Adipocyte (in vitro differentiated cells): ENCODE measurements at places on chromosomes 5 and 9.

- peak; percentile 72 for DNase-seq
Measured at GRCh38 chr5:69368458-69369339, 621 bp downstream of the AK6 start.

DNA sequence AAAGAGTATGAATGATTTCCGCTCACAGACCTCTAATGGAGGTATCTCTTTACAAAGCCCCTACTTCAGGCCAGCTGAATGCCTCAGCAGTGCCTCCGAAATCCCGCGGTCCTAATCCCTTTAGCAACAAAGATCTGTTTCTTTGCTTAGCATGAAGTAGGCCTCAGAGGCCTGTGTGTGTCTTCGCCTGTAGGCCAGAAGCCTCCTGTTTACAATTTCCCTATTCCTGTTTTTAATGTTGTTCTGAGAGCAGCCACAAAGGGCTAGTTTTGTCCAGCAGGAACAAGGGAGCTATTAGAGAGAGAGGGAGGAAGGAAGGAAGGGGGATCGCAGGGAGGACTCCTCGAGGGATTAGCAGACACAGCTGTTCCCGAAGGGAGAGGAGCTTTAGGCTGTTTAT lies 166.4 kb upstream of the SPRY4 start:
- DNase-seq: no peak

DNA sequence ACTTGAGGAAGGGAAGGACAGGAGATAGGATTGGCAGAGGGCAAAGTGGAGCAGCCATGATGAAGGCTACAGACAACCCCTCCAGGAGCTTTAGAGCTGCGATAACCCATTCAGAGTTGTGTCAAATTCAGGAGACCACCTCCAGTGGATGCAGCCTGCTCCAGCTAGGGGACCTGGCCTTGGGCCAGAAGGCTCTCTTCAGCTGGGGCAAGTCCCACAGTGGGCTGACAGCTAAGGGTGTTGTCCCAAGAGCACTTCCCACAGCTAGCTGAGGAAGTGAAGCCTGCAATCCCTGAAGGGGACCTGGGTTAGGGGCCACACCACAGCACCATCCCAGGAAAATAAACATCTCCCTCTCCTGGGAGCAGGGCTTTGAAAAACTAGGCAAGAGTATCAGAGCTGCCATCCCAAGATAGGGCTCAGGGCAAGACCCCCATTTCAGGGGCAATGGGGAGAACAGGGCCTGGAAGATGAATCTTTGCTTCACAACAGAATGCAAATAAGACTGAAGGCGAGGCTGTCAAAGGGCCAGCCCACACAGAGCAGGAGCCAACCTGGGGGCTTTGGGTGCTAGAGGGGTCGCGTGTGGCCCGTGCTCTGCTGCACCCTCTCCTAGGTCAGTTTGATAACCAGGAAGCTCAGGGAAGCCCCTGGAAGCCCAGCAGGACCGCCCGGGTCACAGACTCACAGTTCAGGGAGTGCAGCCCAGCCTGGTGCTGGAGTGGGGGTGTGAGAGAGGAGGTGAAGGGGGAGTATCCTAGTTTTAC lies 19.3 kb upstream of the DAPK1 start:
- DNase-seq: no peak

DNA sequence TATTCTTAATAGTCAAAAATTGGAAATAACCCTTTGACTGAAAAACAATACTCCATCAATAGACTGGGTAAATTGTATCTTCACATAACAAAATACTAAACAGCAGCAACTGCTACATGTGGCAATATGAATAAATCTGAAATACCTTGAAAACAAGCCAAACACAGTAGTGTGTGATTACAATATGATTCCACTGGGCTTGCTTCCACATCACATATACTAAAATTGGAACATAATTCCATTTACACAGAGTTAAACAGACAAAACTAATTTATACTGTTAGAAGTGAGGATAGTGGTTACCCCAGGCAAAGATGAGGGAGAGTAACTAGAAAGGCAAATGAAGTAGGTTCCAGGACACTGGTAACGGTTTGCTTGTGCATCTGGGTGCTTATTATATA lies 20.4 kb downstream of the FNIP1 start:
- DNase-seq: peak; percentile 61

DNA sequence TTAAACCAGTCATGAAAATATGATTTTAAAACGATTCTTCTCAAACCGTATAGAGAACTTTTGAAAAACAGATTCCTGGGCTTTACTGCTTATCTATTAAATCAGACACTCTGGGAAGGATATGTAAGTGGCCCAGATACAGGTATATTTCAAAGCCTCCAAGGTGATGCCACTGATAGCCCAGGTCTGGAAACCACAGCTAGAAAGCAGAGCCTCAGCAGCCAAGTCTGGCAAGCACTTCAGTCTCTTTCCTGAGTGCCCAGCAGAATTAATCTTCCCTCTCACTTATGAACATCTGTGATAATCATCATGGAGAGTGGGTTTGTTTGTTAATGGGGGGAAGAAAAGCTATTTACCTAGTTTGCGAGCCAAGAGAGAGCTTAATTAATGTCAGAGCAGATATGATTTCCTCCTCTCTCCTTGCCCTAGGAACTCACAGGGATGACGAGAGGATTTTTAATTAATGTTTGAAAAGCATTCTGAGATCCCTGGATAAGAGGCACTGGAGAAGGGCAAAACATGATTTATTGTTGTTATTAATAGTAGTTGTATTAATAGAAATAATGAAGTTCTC lies 368.4 kb downstream of the TLE1 start:
- no peak for DNase-seq

DNA sequence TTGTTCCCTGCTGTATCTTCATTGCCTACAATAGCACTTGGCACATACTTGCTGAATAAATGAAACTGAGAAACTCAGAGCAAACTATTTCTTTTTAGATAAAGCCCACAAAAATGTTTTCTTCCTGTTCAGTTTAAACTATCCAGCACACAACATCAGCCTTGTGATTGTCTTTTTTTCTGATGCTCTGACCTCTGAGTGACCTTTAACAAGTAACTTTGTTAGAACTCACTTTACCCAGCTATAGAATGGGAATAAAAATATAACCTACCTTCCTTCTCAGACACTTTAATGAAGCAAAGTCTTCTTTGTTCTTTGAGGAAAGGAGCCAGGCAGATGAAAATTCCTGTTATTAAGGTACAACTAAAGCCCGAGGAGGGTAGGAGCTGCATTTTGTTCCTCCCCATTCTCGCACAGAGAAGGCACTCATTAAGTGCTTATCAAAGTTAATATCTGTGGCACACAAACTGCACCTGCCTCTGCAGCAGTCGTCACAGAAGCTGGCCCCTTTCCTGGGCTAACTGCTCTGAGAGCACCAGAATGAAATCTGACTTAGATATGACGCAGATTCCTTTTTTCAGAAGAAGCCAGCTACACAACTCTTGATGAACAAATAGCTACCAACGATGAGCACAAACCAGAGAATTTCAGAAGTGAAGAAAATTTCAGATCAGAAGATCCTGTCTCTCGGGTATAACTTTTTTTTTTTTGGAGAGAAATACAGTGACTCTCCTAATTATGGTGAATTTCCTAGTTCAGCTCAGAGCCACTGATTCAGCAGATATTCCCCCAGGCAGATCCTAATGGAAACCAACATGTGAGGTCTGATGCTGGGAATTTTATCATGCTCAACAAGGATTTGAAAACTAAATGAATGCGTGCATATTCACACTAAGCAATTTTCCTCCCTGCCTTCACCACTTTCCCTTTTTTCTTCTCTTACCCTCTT lies 31.0 kb upstream of the NR3C1 start:
- DNase-seq: no peak

- no peak for DNase-seq
Measured at GRCh38 chr5:32989815-32990214, 278.7 kb downstream of the NPR3 start.

DNA sequence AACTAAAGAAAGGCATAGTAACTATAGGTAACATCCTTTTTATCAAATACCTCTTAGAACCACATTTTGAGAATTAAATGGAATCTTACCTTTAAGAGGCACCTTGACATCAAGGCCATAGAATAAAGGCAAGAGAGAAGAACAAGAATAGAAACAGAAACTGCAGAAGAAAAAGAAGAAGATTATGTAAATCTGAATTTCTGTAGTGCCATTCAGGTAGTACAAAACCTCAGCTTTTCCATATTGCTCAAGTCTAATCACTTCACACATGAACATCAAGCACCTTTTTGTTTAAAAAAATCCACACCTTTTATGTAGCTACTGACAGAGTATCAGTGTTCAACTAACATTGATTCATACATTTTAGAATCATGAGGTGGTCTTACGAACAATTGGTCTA lies 91.8 kb upstream of the DPYSL3 start:
- no peak for DNase-seq

GRCh38 chr9:27672718-27673117 lies 99.4 kb upstream of the C9orf72 start:
- no peak for DNase-seq

DNA sequence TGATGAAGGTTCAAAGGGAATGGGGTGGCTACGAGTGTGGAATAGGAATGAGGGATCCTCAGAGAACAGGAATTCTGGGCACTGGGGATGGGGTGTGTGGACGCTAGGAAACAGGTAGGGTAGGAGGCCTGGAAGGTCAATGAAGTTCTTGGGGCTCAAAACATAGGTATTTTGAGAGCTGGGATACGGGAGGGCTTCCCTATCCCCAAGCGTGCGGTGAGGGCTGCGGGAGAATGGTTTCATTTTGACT lies 718 bp downstream of the QSOX2 start:
- no peak for DNase-seq

GRCh38 chr5:169670769-169671525 lies 33.9 kb downstream of the DOCK2 start:
- no peak for DNase-seq

GRCh38 chr9:38180656-38181055 lies 111.6 kb upstream of the SHB start:
- no peak for DNase-seq

- DNase-seq: no peak
Measured at GRCh38 chr5:132310141-132310834, 16.1 kb downstream of the SLC22A4 start.

DNA sequence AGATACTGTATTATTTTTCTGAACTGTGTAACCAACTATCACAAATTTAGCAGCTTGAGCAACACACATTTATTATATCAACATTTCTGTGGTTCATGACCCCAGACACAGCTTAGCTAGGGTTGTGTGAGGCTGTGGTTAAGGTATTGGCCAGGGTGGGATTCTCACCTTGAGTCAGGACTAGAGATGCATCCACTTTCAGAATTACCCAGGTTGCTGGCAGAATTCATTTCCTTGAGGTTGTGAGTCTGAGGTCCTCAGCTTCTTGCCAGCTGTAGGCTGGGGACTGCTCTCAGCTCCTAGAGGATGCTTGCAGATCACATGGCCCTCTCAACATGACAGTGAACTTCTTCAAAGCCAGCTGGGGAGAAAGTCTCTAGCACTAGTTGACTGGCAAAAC lies 122.5 kb upstream of the RASGRF2 start:
- DNase-seq: no peak

DNA sequence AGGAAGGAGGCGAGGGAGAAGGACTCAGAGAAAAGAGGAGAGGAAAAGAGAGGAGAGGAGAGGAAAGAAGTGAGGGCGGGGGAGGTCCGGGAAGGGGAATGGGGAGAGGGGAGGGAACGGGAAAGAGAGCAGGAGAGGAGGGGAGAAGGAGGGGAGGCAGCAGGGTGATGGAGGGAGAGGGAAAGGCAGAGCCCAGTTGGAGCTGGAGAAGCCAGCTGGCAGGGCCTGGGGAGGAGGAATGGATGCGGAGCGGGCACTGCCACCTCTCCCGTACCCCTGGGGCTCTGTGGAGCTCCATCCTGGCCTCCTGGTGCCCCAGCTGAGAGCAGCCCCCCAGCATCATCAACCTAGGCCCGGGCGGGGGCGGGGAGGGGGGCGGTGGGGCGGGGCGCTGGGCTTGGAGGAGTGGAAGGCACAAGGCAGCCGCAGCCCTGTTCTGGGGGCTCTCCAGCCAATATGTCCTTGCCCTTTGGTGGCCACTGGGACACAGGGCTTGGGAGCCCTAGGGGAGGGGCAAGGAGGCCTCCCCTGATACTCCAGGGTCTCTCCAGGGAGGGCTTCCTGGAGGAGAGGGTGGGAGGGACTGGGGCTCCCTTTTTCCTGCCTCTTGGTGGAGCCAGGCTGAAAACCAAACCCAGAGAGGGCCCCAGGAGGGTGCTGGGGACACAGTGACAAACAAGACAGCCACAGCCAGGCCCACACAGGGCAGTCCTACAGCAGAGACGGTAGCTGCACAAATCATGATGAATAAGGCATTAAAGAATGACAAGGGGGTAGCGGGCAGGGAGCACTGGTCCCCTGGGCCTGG lies 123.7 kb downstream of the C9orf50 start:
- peak; percentile 45 for DNase-seq

- peak; percentile 75 for DNase-seq
Measured at GRCh38 chr9:123954518-123955280, 24.8 kb upstream of the DENND1A start.

DNA sequence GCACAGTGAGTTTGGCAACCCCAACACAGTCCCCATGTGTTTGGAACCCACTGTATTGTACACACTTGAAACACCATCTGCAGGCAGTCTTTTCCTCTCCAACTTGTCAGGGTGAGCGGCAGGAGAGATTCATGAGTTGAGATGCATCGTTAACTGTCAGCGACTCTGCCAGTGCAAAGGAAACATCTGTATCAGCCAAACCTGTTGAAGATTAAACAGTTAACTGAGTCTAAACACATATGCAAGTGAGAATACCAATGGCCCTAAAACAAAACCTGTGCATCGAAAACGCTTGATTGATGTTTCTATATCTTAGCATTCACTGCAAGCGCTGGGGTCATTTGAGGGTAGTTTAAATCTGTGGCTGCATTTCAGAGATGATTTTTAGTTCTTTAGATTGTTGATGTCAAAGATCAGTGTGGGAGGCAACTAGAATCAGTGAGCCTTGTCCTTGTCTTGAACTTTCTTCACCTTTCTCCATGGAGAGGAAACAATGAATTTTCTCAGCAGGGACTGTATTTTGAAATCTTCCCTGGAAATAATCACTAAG lies 41.3 kb upstream of the PAM start:
- DNase-seq: peak; percentile 18

- DNase-seq: peak; percentile 25
Measured at GRCh38 chr5:121251954-121252353, 599.7 kb upstream of the FTMT start.

- no peak for DNase-seq
Measured at GRCh38 chr9:28547527-28547926, 974.2 kb upstream of the C9orf72 start.

DNA sequence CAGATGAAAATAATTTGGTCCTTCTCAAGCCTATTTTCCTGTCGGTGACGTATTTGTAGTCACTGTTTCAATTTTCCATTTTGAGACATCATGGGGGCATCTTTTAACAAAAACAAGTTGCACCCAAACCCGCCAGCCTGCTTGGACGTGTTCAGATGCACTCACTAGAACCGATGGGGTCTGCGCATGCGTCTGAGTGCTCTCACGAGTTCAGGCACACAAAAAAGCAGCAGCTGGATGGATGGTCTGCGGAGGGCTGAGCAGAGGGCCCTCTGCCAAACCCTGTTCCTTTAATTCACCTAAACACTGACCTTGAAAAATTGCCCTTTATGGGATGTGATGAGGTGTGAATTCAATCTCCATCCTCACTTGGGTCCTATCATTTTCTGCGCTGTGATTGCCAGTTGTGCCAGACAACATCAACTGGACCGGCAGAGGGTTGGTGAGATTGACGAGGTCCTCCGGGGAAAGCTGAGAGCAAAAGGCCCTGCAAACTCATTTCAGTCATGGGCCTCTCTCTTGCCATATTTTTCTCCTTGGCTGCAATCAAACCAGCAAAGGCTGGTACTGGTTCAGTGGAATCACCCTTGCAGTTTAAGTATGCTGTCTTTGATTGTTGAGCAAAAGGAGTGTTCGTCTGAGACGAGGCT lies 251.9 kb downstream of the NFIB start:
- no peak for DNase-seq

- peak; percentile 89 for DNase-seq
Measured at GRCh38 chr9:18490641-18491370, 16.9 kb downstream of the ADAMTSL1 start.

GRCh38 chr9:36276781-36277181 lies 18.5 kb upstream of the GNE start:
- peak; percentile 83 for DNase-seq
